Lung microvascular endothelial cell (primary cell): ENCODE measurements at places on chromosomes 5 and 9. TPM values are rescaled to one million over a fixed set of nuclear protein-coding genes. Genes with fewer than 3 reads are reported as not detected.

Gene SHISAL2B
- not detected in 2 replicates for total RNA-seq

DNA sequence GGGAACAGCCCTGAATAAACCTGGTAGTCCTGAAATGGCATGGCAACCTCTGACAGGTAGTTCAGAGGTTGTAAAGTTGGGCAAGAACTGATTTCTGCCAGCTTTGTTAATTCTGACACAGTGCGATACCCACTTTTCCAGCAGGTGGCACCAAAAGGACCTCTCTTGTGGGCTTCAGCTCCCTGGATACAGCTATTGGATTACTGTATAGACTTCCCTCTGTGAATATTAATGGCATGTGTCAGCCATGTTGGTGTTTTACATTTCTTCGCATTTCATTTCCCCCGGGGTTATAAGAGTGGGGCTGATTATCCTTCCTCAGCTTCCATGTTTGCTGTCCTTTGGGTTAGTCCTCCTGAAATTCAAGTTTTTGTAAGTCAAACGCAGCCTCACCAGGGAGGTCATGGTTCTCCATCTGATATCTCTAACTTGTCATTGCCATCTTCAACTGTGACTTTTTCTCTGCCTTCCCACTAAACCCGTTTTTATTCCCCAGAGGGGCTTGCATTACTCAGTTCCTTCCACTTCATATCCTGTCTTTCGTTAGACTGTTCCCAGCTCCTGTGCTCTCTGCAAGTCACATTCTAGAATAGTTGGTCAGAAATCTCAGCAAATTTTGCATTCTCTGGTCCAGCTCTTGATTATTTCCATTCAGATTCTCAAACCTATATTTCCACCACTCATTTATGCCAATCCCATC lies 135.6 kb downstream of the LIFR start:
- DNase-seq, result peak; percentile 83

DNA sequence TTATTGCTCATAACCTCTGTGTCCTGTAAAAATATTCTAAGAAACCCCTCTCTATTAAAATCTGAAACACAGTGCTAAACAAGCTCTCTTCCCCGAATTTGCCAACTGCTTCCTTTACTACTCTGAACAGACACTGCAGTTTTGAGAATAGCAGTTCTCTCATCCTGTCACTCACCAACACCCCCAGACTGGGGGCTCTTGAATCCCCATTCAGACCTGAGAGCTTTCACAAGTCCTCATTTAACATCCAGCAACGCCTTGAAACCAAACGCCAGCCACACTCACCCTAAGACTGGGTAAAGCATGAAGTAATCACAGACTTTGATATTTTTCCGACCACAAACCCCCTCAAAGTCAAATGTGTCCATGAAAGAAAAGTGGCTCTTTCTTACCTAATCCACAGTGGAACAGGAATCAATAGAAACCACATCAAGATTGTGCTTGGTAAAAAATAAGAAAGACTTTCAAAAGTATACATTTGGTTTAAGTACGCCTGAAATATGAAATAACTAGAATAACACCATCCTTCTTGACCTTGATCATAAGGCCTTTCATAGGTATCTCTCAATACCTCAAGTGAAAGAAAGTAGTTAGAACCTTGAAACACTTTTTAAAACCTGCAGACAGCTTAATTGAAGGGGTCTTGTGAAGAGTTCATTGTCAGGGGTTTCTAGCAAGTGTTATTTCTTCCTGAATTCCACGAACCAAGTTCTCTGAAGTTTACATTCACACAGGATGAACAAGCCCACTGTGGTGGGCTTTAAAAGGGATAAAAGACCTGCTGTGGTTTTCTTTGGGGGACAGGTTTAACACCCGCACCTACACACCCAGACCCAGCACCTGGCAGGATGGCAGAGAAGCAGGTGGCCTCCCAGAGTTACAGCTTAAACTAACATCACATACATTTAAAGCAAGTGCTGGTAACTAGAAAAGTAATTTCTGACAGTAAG lies 412.6 kb downstream of the MLLT3 start:
- DNase-seq, result no peak

GRCh38 chr5:168209244-168209995 lies 82.0 kb upstream of the WWC1 start:
- DNase-seq, result no peak

GRCh38 chr9:90988318-90988717 lies 186.7 kb downstream of the SYK start:
- DNase-seq, result no peak

DNA sequence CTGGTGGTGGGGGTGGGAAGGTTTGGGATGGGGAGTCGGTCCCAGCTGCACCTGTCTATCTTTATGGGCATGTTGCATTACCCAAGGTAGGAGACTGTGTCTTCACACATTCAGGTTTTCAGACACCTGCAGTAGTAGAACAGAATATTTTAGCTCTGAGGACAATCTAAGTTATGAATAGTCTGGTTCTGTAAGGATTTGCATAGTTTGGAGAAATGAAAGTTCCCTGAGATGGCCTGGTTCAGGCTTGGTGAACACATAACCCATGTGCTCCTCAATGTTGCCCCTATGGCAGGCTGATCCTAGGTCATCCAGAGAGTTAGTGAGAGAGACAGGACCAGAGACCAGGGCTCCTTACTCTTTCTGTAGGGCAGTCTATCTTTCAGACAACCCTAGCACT lies 20.7 kb downstream of the TNFSF8 start:
- DNase-seq, result no peak

DNA sequence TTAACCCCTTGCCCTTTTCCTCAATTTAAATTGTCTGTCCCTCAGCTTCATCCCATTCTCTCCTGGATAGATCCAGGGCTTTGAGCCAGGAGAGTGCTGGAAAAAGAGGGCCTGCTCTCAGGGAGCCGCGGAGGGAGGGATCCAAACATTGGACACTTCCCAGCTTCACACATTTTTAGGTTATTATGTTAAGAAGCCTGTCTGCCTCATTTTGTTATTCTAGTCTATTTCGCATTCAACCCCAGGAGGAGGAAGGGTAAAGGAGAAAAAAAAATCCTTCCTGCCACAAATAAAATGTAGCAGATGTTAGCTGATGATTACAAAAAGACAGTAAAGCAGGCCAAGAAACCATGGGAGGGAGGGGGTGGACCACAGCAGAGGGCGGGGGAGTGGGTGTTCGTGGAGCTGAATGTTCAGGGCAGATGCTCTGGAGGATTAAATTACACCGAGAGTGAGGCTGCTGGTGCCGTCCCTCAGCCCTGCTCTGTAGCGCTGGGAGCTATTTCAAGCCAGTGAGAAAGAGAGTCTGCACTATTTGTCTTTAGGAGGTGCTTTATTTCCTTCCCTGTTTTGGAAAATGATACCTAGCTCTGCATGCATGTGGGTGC lies 60.6 kb upstream of the ZFR start:
- DNase-seq, result peak; percentile 77

DNA sequence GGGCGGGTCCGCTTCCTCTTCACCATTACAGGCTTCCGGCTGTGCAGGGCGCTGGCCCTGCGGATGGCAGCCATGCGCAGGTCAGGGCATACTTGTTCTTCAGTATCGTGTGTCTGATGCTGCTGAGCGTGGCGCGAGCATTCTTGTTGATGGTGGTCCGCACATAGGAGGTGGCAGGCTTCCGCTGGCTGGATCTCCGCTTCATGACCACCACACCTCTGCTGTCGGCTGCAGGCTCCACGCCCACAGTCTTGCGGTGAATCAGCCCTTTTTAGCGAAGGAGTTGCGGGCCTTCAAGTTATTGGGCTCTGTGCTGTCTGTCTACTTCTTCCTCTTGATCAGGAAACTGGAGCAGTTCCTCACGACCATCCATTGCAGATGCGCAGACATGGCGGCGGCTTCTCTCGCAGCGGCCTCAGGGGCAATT lies 62.4 kb upstream of the ZNF608 start:
- no peak for DNase-seq

Gene OR1Q1
- not detected in 2 replicates for total RNA-seq

DNA sequence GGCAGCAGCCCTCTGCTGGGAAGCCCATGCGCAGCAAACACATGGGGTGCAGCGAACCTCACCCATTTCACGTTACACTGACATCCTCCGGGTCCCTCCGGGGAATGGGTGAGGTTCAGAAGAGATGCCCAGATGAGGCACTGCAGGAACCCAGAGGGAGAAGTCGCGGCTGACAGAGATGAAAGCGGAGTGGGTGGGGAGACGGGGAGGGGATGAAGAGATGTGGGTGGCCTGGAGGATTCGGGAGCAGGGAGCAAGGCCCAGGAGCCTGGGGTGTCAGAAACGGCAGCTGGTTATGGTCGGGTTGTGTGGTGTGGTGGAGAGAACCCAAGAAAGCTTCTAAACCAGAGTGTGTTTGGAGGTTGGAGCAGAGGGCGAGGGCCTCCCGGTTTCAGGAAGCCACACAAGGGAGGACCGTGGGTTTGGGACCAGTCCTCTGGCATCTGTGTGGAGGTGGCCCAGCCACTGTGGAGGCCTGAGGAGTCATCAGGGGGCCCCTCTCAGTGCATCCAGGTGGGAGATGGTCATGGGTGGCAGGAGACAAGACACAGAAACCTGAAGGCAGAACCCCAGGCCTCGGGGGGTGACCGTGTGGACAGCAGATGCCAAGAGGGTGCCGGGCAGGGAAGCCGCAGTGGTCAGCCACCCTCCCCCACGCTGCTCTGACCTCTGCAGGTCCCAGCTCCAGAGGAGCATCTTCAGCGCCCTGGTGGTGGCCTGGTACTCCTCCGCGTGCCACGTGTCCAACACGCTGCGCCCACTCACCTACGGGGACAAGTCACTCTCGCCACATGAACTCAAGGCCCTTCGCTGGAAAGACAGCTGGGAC lies 8.6 kb downstream of the UCK1 start:
- no peak for DNase-seq

- no peak for DNase-seq
These were observed 426.8 kb downstream of the KIAA0825 start for GRCh38 chr5:94191604-94192003.

DNA sequence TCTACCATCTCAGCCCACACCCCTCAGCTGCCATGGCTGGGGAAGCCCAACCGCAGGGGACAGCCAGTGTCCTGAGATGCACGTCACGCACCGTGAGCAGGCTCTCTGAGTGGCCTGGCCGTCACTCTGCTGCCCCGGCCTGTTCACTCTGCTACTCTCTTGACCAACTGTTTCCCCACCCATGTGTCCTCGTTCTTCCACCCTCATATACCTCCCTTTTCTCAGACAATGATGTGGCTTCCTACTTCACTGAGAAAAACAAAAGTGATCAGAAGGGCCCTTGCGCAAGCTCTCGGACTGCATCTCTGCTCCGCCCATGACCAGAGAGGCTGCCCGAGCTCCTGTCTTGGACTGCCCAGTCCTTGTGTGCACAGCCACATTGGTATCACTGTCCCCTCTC lies 47.6 kb downstream of the OTULIN start:
- DNase-seq, result no peak

DNA sequence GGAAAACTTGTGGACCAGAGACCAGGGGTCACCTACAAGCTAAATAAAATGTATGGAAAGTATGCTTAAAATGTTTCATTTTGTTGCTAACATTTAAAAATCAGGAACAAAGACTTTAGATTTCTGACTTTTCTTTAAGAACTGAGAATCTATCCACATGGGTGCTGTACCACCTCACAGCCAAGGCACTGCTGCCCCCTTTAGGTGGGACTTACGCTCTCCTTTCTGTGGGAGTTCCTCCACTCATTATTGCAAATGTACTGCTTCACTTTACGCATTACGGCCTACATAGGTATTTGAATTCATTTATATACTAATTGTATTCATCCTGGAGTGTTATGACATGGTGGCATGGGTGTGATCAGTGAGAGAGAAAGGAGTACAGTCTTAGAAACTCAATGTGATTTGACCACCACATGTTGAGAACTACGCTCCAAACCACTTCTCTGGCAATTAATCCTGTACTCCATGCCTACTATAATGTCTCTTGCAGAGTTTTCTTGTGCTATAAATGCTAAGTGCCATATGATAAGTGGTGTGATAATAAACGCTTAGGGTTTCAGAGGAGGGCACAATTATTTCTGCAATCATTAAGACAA lies 24.7 kb upstream of the CETN3 start:
- DNase-seq, result peak; percentile 49

Gene NEURL1B
- total RNA-seq, result 0.40 and 0.65 TPM in 2 replicates

Gene NRG2
- 0.20 and 0.44 TPM in 2 replicates for total RNA-seq

Gene GGTA1
- 5.4 and 9.5 TPM in 2 replicates for total RNA-seq

DNA sequence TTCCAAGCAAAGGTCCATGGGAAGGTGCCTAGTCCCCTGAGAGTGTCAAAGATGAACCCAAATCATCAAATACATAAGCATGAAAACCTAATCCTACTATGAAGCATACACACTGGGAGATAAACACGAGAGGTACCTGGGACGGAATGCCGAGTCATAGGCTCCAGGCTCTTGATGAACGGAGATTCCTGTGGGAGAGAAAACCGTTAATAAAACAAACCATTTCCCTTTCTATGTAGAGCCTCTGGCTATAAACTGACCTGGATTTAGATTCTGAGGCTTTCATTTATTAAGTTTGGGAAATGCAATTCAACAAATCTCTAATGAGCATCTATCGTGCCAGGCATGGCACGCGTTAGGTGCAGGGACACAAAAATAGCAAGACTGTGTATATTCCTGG lies 206.4 kb upstream of the IL12B start:
- no peak for DNase-seq

Gene KCNMB1
- not detected in 2 replicates for total RNA-seq

DNA sequence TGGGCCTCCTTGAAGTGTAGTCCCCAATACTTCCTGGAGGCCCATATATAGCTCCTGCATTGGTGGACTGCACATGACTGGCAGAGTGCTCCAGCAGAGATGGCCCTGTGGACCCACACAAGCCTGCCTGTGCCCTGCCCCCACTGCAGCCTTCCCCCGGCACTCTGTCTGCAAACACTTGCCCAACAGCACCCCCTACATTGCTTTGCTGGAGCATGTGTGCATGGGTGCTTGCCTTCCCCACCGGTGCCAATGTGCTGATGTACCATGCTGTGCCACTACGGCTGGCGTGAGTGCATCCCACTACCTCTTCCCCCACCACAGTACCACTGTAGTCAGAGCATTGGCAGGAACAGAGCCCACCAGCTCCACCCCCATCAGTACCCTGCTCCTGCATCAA lies 563.6 kb upstream of the CTNND2 start:
- DNase-seq, result no peak

DNA sequence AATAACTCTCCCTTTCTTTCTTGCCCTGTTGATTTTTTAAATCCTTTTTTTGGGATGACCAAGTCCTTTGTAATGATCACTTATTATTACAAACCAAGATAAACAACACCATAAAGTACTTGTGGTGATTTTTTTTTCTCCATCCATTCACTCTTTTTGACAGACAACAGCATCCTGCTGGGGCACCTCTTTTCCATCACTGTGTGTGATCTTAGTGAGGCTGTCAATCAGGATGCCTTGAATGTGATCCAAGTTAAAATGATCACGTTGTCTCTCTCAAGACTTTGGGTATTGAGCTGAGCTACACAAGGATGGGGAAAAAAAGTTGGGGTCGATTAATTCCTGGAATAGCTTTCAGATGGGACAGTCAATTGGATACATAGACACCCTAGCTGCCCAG lies 73.6 kb upstream of the PPP2R2B start:
- DNase-seq, result no peak
